ENCODE measurements at places on chromosomes 16 and 17. TPM values are rescaled to one million over a fixed set of nuclear protein-coding genes. Genes with fewer than 3 reads are reported as not detected.

The CRK gene
- 165 TPM for total RNA-seq

The NPIPA1 gene
- 31.1 TPM for total RNA-seq

The GLTPD2 gene
- not detected for total RNA-seq

The TBX2 gene
- 0.72 TPM for total RNA-seq

The PLCG2 gene
- 2.1 TPM for total RNA-seq

All from tracheal epithelial cell (primary cell).